Stomach (tissue), 19 donors: ENCODE measurements at places on chromosomes 2 and 18.

GRCh38 chr2:54578648-54579045 is 122.5 kb downstream of the SPTBN1 start:
- DNase-seq, result no peak

- no peak for DNase-seq
Measured at GRCh38 chr2:241794250-241794823, 14.7 kb upstream of the NEU4 start.

DNA sequence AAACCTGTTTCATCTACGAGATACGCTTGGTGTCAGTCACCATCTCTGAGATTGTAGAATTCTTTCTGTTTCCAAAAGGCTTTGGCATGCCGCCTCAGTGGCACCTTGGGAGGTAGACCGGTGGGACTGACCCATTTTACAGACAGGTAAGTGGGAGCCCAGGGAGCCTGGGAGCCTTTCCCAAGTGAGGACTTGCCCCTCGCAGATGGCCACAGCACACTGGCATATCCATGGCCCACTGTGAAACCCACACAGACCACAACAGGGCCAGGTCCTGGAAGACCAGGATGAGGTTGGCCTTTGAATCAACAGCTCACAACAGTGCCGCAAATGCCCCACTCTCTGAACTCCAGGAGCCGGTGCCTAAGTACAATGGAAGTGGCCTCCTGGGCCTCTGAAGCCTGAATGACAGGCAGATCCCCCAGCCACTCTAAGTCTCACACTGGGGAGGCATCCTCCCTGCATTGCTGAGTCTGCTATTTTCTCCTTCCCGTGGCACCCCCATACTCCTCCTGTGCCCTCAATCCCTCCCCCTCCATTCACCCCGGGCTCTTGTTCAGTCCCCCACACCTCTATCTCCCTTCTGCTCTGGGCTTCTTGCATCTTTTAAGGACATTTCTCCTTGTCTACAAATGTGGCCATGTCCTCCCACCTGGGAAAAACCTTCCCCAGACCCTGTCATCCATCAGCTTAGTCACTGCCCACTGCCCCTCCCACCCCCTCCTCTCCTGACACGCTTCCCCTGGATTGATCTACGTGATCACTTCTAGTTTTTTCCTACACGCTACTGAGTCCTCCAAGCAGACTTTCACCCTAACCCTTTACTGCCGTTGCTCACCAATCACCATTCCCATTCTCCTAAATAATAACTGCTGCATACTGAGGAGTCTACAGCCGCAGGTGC is 26.2 kb downstream of the CENPA start:
- no peak for DNase-seq

DNA sequence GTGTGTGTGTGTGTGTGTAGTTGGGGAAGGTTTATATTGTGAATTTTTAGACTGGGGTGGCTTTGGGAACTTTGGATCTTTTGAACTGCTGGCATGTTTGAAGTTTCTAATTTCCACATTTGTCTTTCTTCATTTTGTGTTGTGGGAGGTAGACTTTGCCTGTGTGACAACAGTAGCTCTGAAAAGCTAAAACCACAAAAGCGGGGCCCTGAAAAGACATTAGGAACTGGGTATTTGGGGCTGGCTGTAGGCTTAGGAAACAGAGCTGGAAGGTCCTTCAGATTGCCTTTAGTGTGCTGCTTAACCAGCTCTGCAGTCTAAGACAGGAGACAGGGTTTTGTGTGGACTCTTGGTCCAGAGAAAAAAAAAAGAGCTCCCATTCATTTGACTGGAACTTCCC is 27.2 kb upstream of the DOCK10 start:
- DNase-seq, result no peak

DNA sequence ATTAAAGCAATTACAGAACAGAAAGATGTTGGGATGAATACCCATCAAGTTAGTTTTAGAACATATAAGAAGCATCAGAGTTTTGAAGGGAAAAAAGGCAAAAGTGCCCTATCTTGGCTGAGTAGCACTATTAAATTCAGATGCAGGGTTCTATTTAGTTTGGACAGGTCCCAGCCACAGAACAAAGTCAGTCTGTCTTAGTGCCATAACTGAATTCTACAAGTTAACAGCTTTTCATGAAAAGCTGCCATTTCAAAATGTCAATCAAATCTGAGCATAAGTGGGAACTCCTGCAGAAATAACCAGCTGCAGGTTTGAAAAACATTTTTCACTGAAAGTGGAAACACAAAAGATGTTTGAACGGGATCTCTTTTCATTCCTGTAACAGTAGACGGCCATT is 160.4 kb downstream of the SRBD1 start:
- no peak for DNase-seq

GRCh38 chr2:29377788-29378187 is 262.6 kb downstream of the CLIP4 start:
- no peak for DNase-seq

- no peak for DNase-seq
Measured at GRCh38 chr18:74899554-74899953, 301.9 kb downstream of the ZNF407 start.
